ENCODE measurements at places on chromosomes 13 and 19.

- no peak for DNase-seq
Observed at GRCh38 chr13:113623491-113624234, 34.3 kb downstream of the ATP4B start.

- no peak for DNase-seq
Observed at GRCh38 chr13:25394402-25395060, 22.8 kb downstream of the ATP8A2 start.

GRCh38 chr13:99803141-99803540 lies 168.4 kb downstream of the ZIC5 start:
- no peak for DNase-seq

- DNase-seq: no peak
Observed at GRCh38 chr13:20073775-20074174, 87.1 kb downstream of the GJA3 start.

- no peak for DNase-seq
Observed at GRCh38 chr13:96835546-96835945, 158.7 kb downstream of the OXGR1 start.

DNA sequence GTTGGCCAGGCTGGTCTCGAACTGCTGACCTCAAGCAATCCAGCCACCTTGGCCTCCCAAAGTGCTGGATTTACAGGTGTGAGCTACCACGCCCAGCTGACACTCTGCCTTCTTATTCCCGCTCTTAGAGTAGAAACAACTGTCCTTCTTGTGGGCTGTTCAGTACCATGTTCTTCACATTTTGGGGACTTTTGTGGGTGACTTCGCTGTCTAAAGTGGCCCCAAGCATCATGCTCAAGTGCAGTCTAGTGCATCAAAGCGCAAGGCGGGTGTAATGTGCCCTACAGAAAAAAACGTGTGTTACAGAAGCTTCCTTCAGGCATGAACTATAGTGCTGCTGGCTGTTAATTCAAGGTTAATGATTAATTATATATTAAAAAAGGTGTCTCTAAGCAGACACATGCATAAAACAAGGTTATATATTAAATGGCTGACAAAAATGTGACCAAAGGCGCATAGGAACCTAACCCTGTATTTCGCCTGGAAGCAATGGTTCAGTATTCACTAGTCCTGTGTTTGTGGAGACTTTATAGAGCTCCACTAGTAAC lies 38.3 kb downstream of the ABCC4 start:
- no peak for DNase-seq

- no peak for DNase-seq
Observed at GRCh38 chr19:54201980-54202379, 1.3 kb downstream of the RPS9 start.

GRCh38 chr19:13797870-13798269 lies 2.6 kb downstream of the ZSWIM4 start:
- DNase-seq: no peak

- DNase-seq: no peak
Observed at GRCh38 chr13:28273919-28274318, 135.6 kb downstream of the PAN3 start.

- no peak for DNase-seq
Observed at GRCh38 chr19:55241143-55241934, 12.8 kb upstream of the TMEM86B start.

DNA sequence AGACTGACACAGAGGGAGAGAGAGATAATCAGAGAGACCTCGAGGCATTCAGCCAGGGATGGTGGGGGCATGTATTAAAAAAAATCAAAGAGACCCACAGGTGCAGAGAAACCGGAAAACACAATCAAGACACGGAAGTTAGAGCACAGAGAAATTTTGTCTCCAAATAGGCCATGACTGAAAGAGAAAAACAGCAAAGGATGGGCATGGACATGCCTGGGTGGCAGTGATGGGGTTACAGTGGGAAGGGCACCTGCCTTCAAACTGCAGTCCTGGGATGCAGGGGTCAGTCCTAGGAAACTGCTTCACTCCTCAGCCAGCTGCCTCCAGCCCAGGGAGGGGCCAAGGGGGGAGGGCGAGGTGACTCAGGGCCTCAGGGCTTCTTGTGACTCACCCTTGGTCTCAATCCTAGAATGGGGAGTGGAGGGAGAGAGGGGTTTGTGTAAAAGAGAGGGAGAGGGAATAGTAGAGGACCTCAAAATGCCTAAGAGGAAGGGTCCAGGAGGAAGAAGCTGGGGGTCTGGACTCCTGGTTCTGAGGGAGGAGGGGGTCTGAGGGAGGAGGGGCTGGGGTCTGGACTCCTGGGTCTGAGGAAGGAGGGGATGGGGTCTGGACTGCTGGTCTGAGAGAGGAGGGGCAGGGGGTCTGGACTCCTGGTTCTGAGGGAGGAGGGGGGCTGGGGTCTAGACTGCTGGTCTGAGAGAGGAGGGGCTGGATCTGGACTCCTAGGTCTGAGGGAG lies 3.6 kb upstream of the KCNN4 start:
- DNase-seq: no peak

DNA sequence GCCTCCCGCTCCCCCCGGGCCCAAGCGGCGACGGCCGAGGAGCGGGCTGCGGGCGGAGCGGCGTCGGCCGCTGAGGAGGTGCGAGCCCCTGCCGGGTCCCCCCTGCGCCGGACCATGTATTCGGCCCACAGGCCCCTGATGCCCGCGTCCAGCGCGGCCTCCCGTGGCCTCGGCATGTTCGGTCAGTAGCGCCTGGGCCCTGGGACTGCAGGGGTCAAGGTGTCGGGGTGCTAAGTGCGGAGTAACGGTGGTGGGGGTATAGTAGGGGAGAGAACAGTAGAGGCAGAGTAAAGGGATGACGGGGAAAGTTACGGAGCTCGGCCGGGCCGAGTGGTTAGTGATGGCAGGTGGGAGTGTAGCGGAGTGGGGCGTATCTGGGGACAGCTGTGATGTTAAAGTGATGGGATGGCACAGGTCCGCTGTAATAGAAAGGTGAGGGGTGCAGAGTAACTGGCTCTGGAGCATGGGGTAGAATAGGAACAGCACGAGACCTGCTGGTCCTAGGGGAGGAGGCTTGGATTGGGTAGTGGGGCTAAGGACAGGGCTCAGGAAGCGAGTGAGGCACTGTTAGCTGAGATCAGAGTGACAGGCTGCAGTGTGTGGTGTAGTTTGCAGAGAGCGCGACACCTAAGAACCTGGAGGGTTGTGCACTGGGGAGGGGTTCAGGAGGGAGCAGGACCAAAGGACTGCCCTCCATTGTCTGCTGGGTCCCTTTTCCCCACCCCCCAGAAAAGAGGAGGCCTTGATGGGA lies 15.7 kb downstream of the CIC start:
- no peak for DNase-seq

DNA sequence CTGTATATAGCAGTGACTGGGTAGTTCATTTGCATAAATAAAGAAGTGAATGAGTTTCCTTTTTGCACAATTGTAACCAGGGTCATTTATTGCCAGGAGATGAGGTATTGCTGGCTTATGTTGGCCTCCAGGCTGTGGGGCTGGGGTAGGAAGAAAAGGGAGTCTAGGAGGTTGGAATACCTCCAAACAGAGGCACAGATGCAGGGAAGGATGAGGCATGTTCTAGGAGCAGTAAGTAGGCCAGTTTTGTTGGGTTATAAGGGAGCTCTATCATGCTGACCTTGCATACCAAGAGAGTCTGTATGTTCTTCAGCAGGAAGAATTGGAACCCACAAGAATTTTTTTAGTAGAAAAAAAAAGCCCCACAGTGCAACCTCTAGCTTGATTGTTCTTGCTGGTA lies 17.2 kb upstream of the CYSLTR2 start:
- no peak for DNase-seq

DNA sequence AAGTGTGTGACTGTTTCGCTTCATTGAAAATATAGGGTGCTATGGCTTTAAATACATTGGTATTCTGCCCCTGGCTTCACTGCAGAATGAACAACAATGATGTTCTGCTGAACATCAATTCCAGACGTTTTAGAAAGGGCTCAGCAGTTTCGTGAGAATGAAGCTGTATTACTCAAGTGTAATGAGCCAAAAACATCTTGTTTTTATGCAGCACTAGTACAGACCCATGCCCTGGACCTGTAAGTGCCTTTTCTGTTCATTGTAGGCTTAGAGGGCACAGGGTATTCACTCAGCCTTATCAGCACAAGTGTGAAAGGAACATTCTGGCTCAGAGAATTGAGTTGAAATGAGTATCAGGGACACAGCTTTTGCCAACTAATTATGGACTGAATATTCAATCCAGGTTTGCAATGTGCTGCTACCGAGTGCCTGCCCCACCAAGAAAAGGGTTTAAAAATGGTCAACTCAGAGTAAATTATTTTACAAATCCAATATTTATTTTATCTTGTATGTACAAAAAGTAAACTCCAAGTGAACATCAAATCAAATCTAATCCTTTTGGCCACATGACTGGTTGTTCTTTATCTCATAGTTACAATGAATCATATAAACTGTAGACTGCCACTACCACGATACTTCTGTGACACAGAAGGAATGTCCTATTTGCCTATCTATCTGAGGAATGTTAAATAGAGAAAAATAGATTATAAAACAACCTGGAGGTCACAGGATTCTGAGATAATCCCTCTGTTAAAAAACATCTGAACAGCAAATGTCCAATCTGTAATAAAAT lies 362.8 kb downstream of the NALCN start:
- no peak for DNase-seq

GRCh38 chr13:54486421-54487166 lies 1458.0 kb downstream of the OLFM4 start:
- DNase-seq: no peak

DNA sequence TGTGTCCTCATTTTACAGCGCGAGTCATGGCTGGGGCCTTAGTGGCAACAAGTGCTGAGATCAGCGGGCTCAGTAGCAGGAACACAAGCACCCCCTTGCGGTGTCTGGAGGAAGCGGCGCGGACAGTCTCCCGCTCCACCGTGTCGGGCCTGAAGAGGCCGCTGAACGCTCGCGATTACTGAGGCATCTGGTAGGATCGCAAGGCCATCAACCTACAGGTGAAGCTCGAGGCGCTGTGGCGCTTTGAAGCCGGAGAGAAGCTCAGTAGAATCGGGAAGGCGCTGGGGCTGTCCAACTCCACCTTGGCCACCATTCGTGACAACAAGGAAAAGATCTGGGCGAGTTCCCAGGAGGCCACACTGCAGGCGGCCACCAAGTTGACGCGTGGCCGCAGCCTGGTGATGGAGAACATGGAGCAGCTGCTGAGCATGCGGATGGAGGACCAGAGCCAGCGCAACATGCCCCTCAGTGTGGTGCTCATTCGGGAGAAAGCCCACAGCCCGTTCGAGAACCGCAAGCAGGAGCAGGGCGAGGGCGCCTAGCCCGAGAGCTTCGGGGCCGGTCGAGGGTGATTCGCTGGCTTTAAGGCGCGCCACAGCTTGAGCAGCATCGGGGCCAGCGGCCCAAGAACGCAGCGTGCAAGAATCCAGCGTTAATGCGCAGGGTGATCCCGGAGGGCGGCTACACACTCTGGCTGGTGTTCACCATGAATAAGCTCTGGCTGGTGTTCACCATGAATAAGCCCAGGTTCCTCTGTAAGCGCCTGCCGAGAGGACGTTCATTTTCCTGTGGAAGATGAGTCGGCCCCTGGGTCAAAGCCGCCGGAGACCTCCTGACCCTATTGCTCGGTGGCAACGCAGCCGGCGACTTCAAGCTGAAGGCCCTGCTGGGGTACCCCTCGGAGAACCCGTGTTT lies 8.3 kb upstream of the MZF1 start:
- DNase-seq: peak; percentile 91

GRCh38 chr13:58085274-58085673 lies 453.7 kb downstream of the PCDH17 start:
- no peak for DNase-seq

DNA sequence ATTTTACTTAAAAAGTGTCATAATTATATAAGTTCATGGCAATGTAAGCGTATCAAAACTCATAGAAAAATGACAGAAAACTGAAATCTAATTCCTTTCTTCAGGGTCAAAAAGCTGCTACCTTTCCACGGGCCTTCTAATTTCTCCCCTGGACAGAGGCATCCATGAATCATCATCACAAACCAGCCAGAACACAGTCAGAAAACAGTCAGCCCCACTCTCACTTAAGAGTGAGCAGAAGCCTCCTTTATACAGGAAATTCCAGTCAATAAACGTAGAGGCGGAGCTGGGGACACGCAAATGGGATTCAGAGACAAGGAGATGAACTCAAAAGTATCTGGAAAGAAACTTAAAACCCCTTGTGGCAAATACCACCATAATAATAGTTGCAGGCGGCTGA lies 54.2 kb upstream of the ABCC4 start:
- DNase-seq: no peak

GRCh38 chr13:110589793-110590390 lies 25.5 kb upstream of the NAXD start:
- no peak for DNase-seq

GRCh38 chr13:109213714-109214113 lies 572.7 kb downstream of the IRS2 start:
- no peak for DNase-seq

DNA sequence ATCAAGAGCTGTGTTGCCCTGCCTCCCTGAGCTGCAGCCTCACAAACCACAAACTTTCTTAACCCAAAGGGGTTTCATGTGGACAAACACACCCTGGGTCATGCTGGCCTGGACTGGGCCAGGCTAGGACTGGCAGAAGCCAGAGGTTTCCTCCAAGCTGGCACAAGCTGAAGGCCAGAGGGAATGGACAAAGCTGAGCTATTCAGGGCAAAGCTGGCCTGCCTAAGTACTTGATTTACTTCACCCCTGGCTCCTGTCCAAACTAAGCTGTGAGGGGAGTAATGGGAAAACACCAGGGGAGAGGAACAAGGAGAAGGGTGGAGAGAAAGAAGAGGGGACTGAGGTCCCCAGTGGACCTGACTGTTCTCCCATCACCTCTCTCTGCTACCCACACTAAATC lies 6.2 kb downstream of the CPAMD8 start:
- no peak for DNase-seq

DNA sequence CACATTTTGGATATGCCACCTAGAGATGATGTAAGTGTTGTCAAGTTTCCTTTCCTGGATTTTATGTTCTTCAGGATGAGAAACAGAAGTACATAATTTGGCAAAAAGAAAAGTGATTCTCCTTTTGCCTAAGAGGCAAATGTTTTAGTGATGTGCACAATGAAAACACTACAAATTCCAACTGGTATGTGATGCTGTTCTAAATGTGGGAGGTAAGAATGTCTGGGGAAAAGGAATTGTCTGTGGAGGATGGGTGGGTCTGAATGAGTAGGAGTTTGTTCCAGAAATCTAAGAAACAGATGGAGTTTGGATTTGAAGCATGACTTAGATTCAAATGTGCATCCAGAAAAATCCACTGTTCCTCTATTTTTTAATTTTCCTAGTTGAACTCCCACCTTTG lies 473.6 kb upstream of the SPRY2 start:
- DNase-seq: no peak

- DNase-seq: no peak
Observed at GRCh38 chr13:35475960-35476943, at the start of gene MAB21L1. TSS of gene MAB21L1 (minus strand) at chr13:35476689. CDS start at chr13:35476138, 551 bp downstream.

GRCh38 chr19:29603308-29603707 lies 2.8 kb upstream of the POP4 start:
- no peak for DNase-seq

DNA sequence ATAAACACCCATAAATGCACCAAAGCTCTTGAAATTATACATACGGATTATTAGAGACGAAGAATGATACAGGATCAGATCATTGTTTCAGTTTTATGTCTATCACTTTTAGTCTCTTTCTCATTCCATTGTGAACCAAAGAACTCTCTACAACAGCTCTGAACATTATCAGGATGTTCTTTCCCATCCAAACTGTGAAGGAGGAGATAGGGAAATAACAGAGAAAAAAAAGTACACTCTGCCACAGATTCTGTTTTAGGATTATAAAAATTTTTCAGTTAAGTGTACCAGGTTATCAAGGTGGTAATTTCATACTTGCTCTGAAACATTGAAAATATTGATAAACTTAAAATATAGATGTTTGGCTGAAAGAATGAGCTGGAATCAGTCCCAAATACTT lies 270.9 kb downstream of the MZT1 start:
- DNase-seq: no peak
